Activated CD4-positive, CD25-positive, alpha-beta regulatory T cell (primary cell): ENCODE measurements at places on chromosomes 12 and 14.

GRCh38 chr12:40559865-40560264 is 132.4 kb upstream of the CNTN1 start:
- DNase-seq, result no peak

GRCh38 chr12:45409966-45410365 is 194.1 kb downstream of the ANO6 start:
- no peak for DNase-seq

DNA sequence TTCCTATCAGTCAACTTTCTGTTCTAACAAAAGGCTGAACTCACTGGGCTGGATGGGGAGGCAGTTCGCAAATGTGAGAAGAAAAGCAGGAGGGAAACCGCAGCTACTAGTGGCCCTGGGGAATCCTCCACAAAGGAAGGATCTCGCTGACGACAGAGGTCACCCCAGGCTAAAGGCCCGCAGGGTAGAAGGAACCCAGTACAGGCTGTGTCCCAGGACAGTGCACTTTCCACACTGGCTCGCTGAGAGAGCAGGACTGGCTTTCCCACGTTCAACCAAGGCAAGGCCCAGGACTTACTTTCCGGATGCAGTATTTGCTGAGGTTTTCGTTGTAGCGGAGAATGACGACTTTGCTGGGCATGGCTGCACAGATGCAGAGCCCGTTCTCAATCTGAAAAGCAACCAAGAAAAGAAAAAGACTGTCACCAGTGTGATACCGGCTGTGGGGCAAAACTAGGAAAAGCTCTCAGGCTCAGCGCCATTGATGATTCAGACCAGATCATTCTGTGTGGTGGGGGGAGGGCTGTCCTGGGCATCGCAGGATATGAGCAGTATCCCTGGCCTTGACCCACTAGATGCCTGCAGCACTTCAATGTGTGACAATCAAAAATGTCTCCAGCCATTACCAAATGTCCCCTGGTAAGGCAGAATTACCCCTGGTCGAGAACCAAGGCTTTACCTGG is 36.3 kb downstream of the PRKAB1 start:
- no peak for DNase-seq

DNA sequence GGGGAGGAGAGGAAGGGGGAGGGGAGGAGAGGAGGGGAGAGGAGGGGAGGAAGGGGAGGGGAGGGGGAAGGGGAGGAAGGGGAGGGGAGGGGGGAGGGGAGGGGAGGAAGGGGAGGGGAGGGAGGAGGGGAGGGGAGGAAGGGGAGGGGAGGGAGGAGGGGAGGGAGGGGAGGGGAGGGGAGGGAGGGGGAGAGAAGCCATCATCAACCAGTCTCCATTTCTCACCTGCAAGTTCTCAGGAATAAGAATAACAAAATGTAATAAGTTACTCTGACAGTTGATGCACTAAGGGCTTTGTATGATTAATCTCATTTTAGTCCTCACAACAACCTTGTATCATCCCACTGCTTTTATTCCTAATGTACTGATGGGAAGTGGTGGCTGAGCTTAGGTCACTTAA is 59.1 kb upstream of the TMEM263 start:
- no peak for DNase-seq

DNA sequence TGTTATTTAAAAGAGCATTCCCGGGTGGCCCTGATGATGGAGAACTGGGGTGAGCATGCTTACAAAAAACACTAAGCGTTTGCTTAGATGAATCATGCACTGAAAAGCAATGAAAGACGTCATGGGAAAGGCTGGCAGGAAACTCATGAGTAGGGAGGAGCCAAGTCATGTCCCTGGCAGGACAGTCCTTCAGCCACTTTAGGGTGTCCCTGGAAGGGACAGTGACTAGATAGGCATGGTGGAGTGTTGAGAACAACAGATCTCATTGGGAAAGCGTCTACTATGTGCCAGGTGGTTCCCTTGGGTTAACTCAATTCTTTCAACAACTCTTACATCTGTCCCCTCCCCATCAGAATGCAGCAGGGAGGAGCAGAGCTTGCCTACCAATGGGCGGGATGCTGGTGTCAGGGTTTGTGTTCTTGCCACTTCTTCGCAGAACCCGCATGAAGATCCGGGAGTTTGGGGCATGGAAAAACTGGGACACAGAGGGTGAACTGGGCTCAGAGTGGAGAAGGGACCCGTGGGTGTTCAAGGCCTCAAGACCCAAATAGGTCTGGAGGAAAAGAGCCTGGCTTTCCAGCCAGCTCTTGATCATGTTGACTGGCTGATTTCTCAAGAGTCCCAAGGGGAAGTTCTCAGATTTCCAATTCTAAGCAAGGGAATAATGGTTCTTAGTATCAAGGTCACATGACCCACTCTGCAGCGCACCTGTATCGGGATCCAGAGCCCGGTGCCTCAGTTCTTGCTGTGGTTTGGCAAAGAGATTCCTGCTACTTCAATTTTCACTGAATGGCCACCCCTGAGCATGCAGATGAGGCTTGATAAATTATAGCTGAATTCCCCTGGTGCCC is 653.9 kb upstream of the TBX3 start:
- no peak for DNase-seq

DNA sequence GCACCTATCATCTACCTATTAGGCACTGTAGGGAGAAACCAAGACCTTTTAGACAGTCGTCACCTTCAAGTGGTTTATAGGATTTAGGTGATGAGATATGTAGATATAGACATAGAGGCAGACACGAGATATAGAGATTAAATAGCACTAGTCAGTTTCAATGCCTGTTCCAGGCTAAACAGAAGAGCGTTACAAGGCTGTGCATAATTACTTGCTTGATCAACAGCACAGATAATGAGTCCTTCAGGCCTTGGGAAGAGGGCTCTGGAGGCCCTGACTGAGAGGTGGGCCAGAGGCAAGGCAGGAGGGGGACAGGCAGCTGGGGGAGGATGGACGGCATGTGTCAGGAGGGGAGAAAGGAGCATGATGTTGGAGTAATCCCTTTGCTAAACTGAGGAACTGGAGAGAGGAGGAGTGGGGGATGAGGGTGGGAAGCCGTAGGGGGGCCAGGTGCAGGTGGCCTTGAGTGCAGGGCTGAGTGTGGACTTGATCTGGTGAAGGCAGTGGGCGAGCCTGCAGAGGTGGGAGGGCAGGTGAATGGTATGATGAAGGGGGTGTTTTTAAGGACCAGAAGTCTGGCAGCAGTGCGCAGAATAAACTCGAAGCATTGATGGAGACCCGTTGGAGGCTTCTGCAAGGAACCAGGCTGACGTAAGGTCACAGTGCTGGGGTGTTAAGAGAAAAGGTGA is 43.9 kb upstream of the ATP23 start:
- DNase-seq, result no peak

- DNase-seq, result no peak
Measured at GRCh38 chr14:53461858-53462257, 308.7 kb upstream of the DDHD1 start.

GRCh38 chr12:67692966-67693365 is 44.4 kb downstream of the DYRK2 start:
- no peak for DNase-seq

DNA sequence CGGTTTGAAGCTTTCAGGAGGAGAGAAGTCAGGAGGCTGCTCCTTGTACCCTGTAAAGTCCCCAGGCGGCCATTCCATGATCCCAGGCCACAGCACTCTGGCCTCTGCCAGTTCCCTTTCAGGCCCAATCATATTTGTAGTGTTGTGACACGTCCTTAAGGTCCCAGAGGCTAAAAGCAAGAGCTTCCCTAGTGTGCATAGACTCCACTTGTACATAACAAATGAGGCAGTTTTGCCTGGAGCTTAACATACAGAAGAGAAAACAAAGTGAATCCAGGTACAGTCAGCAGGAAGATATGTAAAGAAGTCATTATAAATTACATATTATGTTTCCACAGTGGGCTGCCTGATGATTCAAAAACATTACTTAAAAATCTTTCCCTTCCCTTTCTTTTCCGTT is 81.1 kb upstream of the RPH3A start:
- DNase-seq, result no peak

GRCh38 chr12:43805149-43805859 is 813 bp downstream of the TWF1 start:
- DNase-seq, result no peak

DNA sequence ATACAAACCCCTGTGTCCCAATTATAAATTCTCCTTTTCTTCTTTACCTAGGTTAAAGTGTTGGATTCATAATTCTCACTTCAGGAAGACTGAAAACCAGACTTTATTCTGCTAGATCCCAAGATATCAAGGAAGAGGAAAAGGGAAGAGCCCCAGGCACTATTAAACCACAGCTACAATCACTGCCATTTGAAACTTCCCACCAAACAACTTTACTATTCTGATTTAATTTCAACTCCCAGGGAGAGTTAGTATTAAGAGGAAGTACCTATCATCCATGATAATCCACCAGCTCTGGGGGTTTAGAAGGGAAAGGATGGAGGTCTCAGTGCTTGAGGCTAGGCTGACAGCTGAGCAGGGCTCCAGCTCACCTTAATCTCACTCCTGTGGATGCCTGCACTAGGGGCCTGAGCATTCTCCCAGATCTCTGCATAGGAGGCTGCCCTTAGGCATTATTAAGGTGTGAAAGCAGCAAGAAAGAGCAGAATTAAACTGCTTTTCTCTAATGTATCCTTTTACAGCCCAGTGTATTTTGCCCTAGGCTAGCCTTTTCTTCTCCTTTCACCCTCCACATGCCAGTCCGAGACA is 52.9 kb downstream of the MYF5 start:
- DNase-seq, result no peak

GRCh38 chr12:124663206-124663605 is 95.8 kb upstream of the NCOR2 start:
- no peak for DNase-seq

GRCh38 chr14:33376510-33376909 is 437.8 kb downstream of the NPAS3 start:
- no peak for DNase-seq

DNA sequence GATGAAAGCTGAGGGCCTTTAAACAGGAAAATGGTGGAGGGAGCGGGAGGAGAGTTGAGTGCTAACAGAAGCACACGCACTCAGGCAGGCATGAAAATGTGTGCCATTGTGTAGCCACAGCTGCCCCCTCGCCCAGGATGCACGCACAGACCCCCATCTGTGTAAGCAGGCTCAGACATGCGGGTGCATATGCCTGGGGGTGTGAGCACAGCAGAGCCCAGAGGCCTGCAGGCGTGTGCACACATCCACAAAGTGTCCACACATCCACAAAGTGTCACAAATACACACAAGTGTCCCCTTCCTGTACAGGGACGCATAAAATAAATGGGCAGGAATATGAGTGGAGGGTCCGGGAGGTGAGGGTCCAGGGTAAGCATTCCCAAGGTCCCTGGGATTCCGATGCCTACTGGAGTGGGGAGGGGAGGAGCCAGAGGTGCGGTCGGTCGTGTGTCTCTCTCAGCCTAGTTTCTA is 805 bp upstream of the KRT7 start:
- no peak for DNase-seq

GRCh38 chr12:94145191-94145983 is 3.0 kb upstream of the PLXNC1 start:
- DNase-seq, result no peak

GRCh38 chr14:74846168-74846567 is 29.8 kb downstream of the PROX2 start:
- DNase-seq, result no peak

GRCh38 chr12:113795445-113795844 is 170.7 kb downstream of the RBM19 start:
- no peak for DNase-seq

DNA sequence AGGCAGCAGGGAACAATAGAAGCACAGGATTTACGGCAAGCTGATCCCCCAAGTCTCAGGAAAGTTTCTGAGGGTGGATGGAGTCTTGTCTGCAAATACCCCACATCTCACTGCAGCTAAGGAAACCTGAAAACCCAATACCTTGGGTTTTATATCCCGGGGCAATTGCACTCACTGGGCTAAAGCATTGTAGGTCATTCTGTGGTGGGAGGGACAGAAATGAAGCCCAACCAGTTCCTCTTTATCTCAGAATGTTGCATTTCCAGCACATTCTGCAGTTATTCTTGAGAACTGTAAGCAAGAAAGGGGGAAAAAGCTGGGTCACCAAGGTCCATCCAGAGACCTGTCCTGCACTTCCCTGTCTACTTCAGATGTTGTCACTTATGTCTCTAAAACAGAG is 39.8 kb downstream of the C12orf42 start:
- no peak for DNase-seq

GRCh38 chr12:1552911-1553491 is 41.4 kb downstream of the FBXL14 start:
- no peak for DNase-seq

DNA sequence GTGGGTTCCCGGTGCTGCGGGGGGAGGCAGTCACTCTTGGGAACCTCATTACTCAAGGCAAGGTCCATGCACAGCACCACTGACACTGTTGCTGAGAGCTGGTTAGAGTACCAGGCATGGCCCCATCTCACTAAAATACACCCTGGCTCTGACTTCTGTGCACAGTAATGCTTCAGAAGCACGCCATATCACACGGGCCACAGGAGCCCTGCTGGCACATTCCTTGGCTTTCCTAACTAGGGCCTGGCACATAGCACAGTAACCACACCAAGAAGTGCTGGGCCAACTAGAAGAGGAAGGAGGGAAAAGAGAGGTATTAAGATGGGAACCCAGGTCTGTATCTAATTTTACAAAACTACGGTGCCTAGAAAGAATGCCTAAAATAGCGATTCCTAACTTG is 13.5 kb upstream of the RAB35 start:
- no peak for DNase-seq

DNA sequence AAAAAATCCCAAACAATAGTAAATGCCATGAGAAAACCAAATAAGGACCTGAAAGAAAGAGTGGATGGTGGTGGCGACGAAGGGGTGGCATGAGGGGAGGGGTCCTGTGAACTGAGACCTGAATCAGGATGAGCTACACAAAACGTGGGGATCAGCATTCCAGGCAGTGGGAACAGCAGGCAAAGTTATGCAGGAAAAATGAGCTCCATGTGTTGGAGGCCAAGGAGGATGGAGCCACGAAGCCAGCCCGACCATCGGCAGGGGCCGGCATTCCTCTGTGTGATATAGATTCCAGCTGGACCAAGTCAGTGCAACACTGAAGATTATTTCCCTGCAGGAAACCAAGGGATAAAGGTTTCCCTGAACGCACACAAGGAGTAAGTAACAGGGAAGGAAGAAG is 7.1 kb downstream of the ADGRD1 start:
- DNase-seq, result no peak

DNA sequence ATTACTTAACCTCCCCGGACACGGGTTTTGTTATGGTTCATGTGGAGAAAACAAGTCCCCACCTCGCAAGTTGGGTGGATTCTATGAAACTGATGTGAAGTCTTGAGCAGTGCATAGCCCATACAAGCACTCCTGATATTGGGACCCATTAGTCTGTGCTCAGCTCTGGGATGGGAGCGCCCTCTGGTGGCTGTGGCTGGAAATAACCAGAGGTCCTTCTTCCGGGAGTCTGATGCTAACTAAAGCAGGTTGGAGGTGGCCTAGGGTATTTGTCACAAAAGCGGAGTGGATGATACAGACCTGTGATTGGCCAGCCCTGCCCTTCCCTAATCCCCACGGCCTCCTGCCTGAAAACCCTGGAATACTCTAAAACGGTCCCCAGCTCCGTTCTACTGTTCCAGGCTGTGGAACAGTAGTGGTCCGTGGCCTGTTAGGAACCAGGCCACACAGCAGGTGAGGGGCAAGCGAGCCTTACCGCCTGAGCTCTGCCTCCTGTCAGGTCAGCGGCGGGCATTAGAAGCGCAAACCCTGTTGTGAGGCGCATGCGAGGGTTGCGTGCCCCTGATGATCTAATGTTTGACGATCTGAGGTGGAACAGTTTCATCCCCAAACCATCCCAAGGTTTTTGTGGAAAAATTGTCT is 6.4 kb downstream of the SLC48A1 start:
- DNase-seq, result peak; percentile 79

GRCh38 chr12:109928058-109928656 is 28.1 kb downstream of the TCHP start:
- DNase-seq, result no peak

- no peak for DNase-seq
Measured at GRCh38 chr12:69765515-69765914, 26.9 kb downstream of the RAB3IP start.
